ENCODE measurements at places on chromosomes 4 and X.

GRCh38 chr4:147286846-147287587, 193.9 kb upstream of the EDNRA start:
- DNase-seq, result no peak

DNA sequence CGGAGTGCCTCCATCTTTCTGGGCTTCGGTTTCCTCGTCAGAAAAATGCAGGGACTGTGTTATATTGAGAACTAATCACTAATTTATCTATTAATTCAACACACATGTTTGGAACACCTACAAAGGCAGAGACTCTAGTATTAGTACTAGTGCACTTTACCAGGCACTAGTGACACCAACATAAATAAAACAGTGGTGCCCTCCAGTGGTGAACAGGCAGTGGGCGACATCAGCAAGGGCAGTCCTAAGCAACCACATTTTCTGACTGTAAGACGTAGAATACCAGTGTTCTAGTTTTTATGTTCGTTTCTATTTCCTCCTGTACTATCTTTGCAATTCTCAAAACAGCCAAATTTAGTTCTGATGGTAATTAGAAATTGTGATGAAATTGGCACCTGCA, 69.1 kb upstream of the UCP1 start:
- DNase-seq, result no peak

DNA sequence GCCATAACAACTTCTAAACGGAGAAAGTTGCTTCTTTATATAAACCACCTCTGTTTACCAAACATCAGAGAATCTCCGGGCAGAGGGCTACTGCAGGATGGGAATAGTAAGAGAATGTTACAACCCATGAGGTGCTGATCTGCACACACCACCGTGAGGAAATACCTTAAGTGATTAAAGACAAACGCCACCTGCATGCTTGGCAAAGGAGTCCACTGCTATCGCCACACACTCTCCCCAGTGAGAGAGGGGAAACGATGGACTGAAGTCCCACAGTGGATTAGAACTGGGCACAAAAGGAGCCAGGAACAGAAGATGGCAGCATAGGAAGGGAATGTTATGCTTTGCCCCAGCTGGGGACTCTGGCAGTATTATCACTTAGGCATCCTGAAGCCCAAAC, 15.6 kb downstream of the MAML3 start:
- DNase-seq, result no peak

DNA sequence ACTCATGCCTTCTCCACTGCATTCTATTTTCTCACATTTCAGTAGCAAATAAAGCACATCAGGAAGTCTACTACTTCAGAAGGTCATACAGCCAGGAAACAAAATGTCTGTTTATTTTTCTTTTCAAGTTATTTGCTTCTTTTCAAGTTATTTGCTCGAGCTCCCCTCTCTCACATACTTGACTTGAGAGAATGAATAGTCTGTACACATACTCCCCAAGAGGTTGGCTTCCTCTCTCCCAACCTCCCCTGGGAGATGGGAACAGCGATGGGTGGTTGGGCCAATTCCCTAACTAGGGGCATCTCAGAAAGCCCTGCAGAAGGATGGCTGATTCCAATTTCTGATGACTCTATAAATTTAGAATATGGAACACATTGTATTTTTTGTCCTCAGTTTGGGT, 64.7 kb upstream of the PTPN13 start:
- no peak for DNase-seq

DNA sequence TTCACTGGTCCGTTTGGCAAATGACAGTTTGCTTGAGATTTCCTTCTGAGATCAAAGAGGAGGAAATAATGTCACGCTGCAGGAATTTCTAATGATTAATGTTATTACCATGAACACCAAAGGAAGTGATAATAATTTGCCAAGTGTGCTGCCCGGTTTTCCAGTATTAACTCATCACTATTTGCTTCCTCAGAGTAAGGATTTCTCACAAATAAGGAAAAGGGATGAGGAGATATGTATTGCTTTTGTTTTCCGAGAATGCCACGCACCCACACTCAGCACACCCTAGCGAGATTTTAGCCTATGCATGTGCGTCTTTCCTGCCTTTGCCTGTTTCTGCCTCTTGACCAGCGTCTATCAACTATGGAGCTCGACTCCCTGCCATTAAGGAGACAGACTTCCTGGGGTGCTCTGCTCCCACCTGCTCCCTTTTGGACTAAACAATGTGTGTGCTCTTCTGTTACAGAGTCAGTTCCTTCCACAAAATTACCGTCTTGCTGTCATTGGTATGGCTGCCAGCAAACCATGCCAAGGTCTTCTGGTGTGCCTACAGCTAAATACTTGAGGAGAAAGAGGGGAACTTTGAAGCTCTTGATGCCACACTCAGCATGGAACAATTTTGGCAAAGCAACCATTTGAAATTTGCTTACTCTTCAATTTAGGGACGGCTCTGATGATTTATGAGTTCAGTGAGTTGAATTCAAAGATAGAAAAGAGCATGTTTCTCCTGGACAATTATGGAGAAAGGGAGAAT, 393.1 kb upstream of the ZFP42 start:
- no peak for DNase-seq

DNA sequence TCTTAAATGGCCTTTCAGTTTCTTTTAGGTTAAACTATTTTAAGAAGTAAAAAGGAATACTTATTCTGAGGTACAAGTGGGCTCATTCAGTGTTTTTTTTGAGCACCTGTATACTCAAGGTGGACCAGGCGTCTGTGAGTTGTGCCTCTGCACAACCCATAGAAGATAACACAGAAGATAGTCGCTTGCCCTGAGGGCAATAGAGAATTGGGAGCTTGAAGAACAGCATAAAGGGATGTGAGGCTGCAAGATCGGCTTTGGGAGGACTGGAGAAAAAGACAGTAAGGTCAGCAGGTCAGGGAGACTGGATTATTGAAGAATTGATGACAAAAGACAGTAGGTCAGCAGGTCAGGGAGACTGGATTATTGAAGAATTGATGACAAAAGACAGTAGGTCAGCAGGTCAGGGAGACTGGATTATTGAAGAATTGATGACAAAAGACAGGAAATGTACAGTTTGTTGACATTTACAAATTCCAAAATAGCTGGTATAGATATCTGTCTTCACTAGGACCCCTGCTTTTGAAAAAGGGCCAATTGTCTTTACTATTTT, 3.1 kb downstream of the CPE start:
- DNase-seq, result no peak

DNA sequence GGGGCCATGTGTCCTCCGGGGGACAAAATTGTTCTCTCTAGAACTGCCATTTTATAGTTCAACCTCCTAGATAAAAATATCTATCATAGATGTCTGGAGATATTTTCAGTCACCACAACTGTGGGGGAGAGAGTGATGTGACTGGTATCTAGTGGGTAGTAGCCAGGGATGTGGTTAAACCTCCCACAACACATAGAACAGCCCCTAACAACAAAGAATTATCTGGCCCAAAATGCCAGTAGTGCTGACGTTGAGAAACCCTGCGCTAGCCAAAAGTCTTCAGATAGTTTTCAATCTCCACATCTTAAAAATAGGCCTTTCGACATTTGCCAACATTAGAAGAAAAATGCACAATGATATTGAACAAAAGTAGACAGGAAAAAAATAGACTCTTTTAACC, 19.0 kb upstream of the SUPT20HL2 start:
- DNase-seq, result no peak

DNA sequence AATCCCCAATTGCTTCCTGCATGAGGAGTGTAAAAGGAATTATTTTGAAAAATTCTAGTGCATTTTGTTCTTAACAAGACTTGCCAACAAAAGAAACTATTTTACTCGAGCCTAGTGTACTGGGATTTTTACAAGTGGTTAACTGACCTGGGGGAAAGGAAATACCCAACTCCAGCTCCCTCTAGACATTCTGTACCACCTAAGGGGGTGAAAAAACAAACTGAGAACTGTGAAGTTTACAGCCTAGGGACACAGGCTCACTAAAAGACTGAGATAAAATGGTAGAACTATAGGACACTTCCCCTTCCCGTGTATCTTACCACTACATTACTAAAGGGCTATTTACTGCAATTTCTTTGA, 2.6 kb upstream of the ADH5 start:
- DNase-seq, result no peak

DNA sequence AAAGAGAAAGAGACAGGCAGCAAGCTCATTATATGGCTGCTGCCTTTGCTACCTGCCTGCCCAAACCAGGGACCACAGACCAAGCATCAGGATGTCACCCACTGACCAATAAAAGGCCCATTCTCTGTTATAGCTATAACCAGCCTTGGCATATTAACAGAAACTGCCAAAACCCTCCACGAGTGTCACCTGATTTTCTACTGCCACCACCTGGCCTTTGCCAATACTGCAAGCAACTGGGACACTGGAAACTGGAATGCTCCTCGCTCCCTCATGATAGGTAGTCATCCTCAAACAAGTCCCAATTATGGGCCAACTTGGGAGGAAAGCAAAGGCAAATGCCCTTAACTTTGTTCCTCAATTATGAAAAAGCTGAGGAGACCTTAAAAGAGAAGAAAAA, 76.0 kb downstream of the SPIN4 start:
- DNase-seq, result no peak

- no peak for DNase-seq
Measured at GRCh38 chrX:33465137-33465536, 253.8 kb upstream of the DMD start.

DNA sequence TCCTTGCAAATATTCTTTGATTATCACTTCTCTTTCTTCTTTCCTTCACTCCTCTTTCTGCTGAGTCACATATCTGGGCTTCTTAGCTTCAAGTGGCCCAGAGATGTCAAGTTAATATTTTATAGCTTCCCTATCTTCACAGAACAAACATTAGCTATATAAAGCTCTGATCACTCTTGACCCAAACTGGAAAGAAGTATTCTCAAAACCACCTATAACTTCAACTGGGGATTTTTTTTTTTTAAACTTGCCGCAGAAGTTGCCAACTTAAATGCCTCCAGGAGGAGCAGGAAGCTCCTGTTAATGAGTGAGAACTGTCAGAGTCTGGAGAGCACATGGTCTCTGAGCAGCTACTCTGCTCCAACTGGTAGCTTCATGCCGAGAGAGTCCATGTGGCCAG, 233.3 kb upstream of the EDNRA start:
- no peak for DNase-seq

DNA sequence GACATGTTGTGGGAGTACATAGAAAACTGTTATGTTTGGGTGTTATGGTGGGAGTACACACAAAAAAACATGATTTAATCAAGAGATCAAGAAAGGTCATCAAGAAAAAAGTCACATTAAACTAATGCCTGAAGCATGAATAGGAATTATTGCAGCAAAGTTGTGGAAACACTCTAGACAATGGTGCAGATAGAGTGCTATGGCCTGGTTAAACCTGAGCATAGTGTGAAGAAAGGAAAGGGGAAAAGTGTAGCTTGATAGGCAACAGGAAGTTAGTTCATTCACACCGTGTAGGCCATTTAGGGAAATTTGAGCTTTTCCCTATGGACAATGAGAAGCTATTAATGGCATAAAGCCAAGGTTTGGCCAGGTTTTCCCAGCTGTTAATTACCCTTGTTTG, 162.1 kb upstream of the EMCN start:
- no peak for DNase-seq

All from stimulated activated CD4-positive, alpha-beta T cell treated with anti-CD3 and anti-CD28 coated beads, Interleukin-1b, Interleukin-23, amount 100 ng/mL, for 24 hours (primary cell).